ENCODE measurements at places on chromosomes 3 and 15.

DNA sequence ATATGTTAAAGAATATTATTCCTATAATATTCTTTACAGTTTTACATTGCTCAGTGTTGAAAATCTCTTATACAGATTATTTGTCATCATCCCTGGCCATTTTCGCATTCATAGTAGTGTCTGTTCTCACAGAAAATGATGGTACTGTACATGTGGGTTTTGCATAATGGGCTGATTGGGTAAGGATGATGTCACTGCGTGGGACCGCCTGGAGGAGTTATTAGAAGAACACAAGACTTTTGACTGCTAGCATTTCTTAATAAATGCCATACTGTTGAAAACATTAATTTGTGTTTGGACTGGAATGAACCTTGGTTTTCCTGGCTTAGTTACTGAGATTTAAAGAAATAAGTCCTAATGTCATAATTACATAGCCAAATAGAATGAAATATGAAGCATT is 20.3 kb downstream of the LRCH3 start:
- ATAC-seq, result no peak

DNA sequence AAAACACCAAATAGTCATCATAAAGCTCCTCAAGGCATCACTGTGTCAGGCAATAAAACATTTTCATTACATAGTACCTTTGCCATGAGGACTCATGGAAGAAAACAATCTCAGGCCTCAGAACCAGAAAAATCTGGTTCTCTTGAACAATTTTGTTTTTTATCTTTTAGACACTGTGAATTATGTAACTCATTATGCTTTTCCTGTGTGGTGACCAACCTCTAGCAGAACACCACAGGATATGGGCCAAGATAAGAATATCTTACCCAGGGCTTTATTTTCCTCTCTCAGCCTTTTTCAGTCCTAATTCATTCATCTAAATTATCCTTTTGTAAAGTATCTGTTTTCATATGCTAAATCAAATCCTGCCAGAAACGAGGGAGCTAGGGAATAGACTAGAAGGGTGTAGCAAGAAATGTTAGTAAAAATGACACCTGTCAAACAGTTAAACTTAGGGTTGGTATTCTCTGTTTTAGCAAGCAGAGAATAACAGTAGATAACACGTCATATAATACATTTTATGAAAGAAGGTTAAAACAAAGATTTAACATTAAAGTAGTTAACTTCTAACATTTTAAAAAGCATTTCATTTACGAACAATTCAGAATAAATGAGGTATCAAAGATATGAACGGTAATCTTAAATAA is 111.1 kb downstream of the FBXL22 start:
- ATAC-seq, result no peak

DNA sequence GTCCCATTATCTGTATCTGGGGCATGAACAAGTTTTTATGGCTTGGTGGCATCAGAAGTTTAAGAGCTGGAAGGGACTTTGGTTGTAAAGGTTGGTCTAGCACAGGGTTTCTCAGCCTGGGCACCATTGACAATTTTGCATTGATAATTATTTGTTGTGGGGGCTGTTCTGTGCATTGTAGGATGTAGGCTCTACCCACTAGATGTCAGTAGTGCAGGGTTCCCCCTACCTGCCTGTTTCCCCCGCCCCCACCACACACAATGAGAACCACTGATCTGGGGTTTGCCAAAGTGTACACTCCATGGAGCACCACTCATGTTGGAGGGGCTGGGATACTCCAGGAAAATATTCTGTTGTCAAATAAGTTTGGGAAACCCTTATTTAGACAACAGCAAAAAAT is 42.7 kb downstream of the PLCL2 start:
- ATAC-seq, result no peak

DNA sequence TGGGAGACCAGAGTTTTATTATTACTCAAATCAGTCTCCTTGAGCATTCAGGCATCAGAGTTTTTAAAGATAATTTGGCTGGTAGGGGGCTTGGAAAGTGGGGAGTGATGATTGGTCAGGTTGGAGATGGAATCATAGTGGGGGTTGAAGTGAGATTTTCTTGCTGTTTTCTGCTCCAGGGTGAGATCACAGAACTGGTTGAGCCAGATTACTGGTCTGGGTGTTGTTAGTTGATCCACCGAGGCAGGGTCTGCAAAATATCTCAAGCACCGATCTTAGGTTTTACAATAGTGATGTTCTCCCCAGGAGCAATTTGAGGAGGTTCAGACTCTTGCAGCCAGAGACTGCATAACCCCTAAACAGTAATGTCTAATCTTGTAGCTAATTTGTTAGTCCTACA is 141.0 kb downstream of the OTOL1 start:
- ATAC-seq, result no peak

DNA sequence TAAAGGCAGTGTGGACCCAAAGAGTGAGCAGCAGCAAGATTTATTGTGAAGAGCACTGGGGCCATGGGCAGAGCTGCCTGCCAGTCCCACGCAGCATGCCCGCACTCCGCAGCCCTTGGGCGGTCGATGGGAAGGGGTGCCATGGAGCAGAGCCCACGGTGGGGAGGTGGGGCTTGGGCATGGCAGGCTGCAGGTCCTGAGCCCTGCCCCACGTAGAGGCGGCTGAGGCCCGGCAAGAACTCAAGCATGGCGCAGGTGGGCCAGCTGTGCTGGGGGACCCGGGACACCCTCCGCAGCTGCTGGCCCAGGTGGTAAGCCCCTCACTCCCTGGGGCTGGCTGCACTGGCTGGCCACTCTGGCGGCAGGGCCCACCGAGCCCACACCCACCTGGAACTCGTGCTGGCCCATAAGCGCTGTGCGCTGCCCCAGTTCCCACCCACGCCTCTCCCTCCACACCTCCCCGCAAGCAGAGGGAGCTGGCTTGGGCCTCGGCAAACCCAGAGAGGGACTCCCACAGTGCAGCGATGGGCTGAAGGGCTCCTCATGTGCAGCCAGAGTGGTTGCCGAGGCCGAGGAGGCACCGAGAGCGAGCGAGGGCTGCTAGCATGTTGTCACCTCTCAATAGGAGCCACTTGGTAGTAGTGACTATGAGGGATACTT is 1218.8 kb upstream of the EPHA6 start:
- ATAC-seq, result no peak

- no peak for ATAC-seq
These were observed 44.7 kb downstream of the GOLIM4 start for GRCh38 chr3:168051070-168051469.

DNA sequence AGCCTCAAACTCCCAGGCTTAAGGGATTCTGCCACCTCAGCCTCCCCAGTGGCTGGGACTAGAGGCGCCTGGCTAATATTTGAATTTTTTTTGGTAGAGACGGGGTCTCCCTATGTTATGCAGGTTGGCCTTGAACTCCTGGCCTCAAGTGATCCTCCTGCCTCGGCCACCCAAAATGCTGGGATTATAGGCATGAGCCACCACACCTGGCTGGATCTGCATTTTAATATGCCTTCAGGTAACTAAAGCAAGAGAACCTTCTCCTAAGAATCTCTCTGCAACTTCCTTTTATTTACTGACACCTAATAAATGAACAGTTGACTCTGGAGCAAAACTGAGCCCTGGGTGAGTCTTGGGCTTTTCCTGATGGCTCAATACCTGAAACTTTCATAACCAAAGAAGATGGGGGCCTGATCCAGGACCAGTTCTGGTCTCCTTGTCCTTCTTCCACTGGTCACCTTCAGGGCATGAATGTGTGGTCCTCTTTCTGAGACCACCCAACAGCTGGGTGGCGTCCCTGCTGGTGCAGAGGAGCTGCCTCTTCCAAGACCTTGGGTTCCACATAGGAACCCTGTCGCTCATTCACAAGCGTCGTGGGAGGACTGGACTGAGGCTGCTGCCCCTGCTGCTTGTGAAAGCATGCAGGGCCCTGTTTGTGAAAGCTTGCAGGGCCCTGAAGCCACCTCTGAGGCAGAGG is 28.2 kb downstream of the CCR9 start:
- no peak for ATAC-seq

DNA sequence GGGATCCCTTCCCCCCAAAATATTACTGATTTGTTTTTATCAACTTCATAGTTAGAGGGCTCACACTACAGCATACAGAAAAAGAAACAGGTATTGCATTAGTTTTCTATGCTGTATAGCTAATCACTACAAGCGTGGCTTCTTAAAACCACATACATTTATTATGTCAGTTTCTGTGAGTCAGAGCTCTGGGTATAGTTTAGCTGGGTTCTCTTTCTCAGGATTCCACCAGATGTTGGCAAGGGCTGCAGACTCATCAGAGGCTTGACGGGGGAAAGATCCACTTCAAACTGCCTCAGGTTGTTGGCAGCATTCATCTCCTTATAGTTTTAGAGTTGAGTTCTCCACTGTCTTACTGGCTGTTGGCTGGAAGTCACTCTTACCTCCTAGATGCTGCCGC is 328.0 kb downstream of the NLGN1 start:
- ATAC-seq, result no peak

GRCh38 chr15:31434588-31435260 is 108.1 kb downstream of the KLF13 start:
- peak; percentile 66 for ATAC-seq

- ATAC-seq, result no peak
These were observed 171.0 kb downstream of the FNDC3B start for GRCh38 chr3:172210355-172210754.

- ATAC-seq, result no peak
These were observed 43.9 kb downstream of the CDAN1 start for GRCh38 chr15:42692997-42693396.

GRCh38 chr3:170423001-170423615 is 4.4 kb downstream of the CLDN11 start:
- ATAC-seq, result no peak

- peak; percentile 77 for ATAC-seq
These were observed 48.5 kb downstream of the KATNBL1 start for GRCh38 chr15:34161329-34161963.

- no peak for ATAC-seq
These were observed 855.9 kb downstream of the MCTP2 start for GRCh38 chr15:95087253-95087609.

DNA sequence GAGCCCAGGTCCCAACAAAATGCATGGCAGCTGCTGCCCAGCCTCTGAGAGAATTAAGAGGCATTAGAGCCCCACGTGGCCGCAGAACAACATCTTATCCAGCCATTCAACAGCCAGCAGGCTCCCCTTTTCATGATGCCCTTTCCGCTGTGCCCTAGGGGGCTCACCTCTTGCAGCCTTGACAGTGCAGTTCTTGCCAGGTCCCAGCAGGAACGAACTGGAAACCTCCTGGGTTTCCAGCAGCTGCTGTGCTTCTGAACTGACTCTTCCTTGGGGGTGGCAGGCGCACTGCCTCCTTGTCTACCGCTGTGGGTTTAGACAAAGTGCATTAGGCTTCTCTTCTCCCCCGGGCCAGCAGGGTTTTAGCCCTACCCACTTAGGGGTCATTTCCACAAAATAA is 85.2 kb downstream of the FAM174B start:
- no peak for ATAC-seq

DNA sequence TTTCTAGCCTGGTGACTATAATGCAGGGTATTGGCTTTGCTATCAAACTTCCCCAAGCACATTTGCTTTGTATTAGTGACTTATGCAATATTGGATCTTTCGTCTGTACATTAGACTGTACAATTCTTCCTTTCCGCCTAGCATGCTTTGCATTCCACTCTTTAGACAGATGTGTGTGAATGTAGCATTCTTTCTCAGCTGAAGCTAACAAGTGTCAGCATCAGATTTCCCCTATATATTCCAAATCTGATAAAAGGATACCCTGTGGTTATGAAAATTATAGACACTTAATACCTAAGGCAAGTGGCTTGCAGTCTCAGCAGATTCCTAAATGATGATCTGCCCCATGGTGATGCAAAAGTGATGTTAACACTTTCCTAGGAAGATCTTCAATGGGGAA is 360.1 kb downstream of the CNTN4 start:
- no peak for ATAC-seq

GRCh38 chr15:85456798-85457197 is 76.4 kb downstream of the AKAP13 start:
- ATAC-seq, result no peak

DNA sequence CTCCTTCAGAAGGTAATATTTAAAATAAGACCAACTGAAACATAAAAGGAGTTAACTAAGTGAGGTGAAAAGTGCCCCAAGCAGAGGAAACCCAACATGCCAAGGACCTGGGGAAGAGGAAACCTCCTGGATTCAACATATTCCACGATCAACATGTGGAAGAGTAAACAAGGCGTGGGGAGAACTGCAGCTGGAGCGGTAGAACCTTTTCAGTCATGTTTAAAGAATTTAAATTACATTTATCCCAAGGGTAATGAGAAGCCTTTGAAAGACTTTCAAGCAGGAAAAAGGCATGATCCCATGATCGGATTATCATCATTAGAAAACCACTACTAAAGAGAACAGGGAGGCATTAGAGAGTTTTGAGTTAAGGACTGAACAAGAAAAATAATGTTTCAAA is 330.7 kb downstream of the FHIT start:
- ATAC-seq, result no peak

- no peak for ATAC-seq
These were observed 1.7 kb downstream of the AKAP13 start for GRCh38 chr15:85381850-85382751.

- no peak for ATAC-seq
These were observed 314.1 kb upstream of the IL12A start for GRCh38 chr3:159674583-159674982.

GRCh38 chr3:139128803-139129202 is 84.1 kb upstream of the PRR23C start:
- ATAC-seq, result no peak

GRCh38 chr3:57952208-57952631 is 56.0 kb upstream of the FLNB start:
- no peak for ATAC-seq

DNA sequence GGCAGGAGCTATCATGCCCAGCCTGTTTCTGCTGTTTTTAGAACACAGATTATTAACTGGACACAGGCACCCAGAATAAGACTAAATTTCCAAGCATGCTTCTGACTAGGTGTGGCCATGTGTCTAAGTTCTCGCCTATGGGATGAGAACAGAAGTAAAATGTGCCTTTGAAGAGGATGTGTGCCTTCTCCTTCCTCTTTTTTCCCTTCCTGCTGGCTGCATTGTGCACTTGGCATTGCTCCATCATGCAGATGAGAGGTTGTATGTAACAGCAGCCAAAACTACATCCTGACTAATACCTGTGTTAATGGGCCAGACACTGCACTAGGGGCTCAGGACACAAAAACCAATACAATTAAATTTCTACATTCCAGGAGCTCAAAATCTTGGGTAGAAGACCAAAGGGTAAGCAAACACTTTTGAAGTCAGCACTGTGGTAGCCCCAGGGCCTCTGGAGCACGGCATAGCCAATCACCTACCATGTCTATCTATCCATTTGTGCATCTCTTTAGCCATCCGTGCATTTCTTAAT is 40.9 kb upstream of the RNU6-1 start:
- peak; percentile 29 for ATAC-seq

DNA sequence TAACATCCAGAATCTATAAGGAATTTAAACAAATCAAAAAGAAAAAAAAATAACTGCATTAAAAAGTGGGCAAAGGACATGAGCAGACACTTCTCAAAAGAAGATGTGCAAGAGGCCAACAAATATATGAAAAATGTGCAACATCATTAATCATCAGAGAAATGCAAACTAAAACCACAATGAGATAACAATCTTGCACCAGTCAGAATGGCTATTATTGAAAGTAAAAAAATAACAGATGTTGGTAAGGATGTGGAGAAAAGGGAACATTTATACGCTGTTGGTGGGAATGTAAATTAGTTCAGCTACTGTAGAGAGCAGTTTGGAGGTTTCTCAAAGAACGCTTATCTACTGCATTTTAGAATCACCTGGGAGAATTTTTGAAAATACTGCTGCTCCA is 186.1 kb downstream of the OTOL1 start:
- ATAC-seq, result no peak

Data from esophagus mucosa (tissue), 1 donor.